ENCODE measurements at places on chromosomes 5 and 9.

GRCh38 chr5:124729720-124730359 is 16.6 kb downstream of the ZNF608 start:
- no peaks in the 10 kb centered on the region for H3K27me3 ChIP-seq
- no peaks in the 10 kb centered on the region for H3K4me1 ChIP-seq
- H3K36me3 ChIP-seq, result no peaks in the 10 kb centered on the region
- H3K4me3 ChIP-seq, result no peak overlapping the region
- H3K27ac ChIP-seq, result no peak overlapping the region

GRCh38 chr5:137415231-137415681 is 83.9 kb downstream of the SPOCK1 start:
- no peaks in the 10 kb centered on the region for H3K27me3 ChIP-seq
- H3K27ac ChIP-seq, result no peak overlapping the region
- H3K4me1 ChIP-seq, result no peaks in the 10 kb centered on the region
- no peaks in the 10 kb centered on the region for H3K36me3 ChIP-seq
- no peak for DNase-seq

DNA sequence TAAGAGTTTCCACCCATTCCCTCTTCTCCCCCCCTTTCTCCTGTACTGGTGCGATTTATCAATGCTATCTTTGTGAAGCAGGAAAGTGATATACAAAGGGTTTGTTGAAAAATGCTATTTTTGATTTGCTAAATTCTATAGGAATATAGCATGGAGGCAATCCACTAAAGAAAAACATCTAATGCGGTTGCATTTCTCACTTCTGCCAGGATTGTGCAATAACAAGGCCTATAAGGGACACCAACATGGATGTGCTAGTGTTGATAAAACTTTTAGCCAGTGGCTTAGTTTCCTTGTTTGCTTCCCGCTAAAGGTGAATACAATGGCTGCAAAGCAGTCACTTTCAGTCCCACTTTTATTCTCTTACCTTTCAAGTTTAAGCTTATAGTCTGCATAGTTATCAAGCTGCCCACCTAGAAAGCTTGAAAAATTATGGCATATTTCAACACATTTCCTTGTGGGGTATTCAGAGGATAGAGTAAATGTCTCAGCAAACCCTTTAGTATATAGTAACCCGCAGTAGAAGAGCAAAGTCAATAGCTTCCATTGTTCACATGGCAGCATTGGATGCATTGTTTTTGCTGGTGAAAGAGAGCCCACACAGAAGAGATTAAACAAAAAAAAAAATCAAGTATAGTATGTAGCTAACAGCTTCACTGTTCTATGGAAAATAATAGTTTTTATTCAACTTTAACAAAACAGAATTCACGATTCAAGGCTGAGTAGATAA is 674.6 kb upstream of the SEMA6A start:
- H3K36me3 ChIP-seq, result no peaks in the 10 kb centered on the region
- H3K27ac ChIP-seq, result no peak overlapping the region
- no peaks in the 10 kb centered on the region for H3K4me1 ChIP-seq
- no peak overlapping the region for H3K4me3 ChIP-seq

GRCh38 chr5:158700231-158701006 is 399.3 kb downstream of the EBF1 start:
- no peak overlapping the region for H3K4me3 ChIP-seq
- no peaks in the 10 kb centered on the region for H3K36me3 ChIP-seq
- DNase-seq, result no peak
- H3K27ac ChIP-seq, result no peak overlapping the region

GRCh38 chr9:121331992-121332685 is 37.9 kb downstream of the STOM start:
- no peak for DNase-seq
- no peak overlapping the region for H3K4me3 ChIP-seq
- no peaks in the 10 kb centered on the region for H3K36me3 ChIP-seq

DNA sequence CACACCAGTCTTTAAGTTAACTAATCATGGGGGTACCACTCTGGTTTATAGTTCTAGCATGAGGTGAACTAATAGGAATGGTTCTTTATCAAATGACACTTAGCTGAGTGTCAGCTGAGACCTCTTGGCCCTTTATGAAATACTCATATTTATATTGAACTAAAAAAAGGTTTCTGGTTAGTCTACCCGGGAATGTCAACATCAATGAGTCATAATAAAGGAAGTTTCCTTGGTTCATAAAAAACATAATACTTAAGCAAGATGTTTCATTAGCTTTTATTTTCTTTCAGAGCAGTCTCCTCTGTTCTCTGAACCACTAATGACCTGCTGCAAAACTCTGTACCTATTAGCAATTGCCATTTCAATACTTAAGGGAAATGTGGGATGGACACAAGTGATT is 13.7 kb downstream of the DAB2 start:
- H3K27ac ChIP-seq, result no peak overlapping the region
- no peaks in the 10 kb centered on the region for H3K4me1 ChIP-seq
- DNase-seq, result no peak
- no peaks in the 10 kb centered on the region for H3K36me3 ChIP-seq
- no peak overlapping the region for H3K4me3 ChIP-seq
- H3K27me3 ChIP-seq, result no peaks in the 10 kb centered on the region

GRCh38 chr5:177496070-177496726 is 1.2 kb downstream of the PDLIM7 start:
- peaks cover 21% of the 10 kb centered on the region for H3K27me3 ChIP-seq
- peaks cover 5% of the 10 kb centered on the region for H3K4me1 ChIP-seq
- no peak overlapping the region for H3K4me3 ChIP-seq
- no peak for DNase-seq

DNA sequence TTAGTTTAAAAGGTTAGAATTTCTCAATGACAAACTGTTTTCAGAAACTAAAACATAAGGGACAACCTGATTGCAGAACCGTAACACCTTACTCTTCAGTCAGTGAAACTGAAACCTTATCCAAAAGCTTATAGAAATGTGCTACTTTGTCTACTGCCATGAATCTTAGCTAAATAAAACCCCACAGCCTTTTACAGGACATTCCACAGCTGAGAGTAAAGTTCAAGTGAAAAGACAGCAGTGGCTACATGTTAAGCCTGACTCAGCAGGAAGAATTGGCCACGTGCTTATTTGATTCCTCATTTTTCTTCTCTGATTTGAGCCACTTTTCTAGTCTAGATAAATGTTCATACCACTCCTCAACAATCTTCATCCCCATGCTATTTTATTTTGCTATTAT is 278.7 kb upstream of the ISL1 start:
- no peak overlapping the region for H3K27ac ChIP-seq
- H3K27me3 ChIP-seq, result no peaks in the 10 kb centered on the region
- peak; percentile 66 for DNase-seq
- no peak overlapping the region for H3K4me3 ChIP-seq
- H3K4me1 ChIP-seq, result no peaks in the 10 kb centered on the region

- no peak overlapping the region for H3K27ac ChIP-seq
- H3K27me3 ChIP-seq, result no peaks in the 10 kb centered on the region
- no peaks in the 10 kb centered on the region for H3K36me3 ChIP-seq
- no peak overlapping the region for H3K4me3 ChIP-seq
Observed at GRCh38 chr5:41067714-41068568, 3.2 kb downstream of the MROH2B start.

DNA sequence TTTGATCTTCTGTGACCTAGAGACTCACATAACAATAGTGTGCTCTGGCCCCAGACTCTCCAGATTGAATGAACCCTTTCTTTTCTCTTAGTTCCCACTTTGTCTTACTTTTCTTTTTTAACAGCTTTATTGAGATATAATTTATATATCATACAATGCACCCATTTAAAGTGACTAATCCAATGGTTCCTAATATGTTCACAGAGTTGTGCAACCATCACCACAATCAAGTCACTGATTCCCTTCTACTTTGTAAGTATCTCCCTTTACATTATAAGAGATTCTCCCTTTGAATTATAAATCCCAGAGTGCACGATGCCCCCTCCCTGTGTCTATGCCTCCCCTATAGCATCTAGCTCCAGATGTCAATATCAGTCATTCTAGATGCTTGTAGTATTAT is 172.4 kb downstream of the HINT1 start:
- no peaks in the 10 kb centered on the region for H3K27me3 ChIP-seq
- DNase-seq, result no peak
- no peaks in the 10 kb centered on the region for H3K4me1 ChIP-seq
- no peak overlapping the region for H3K4me3 ChIP-seq

- H3K27ac ChIP-seq, result no peak overlapping the region
- H3K27me3 ChIP-seq, result no peaks in the 10 kb centered on the region
- no peaks in the 10 kb centered on the region for H3K4me1 ChIP-seq
- DNase-seq, result no peak
- no peak overlapping the region for H3K4me3 ChIP-seq
Observed at GRCh38 chr5:112059579-112060135, 302.7 kb upstream of the NREP start.

GRCh38 chr5:104541141-104541785 is 978.7 kb upstream of the NUDT12 start:
- no peaks in the 10 kb centered on the region for H3K27me3 ChIP-seq
- H3K36me3 ChIP-seq, result no peaks in the 10 kb centered on the region
- no peaks in the 10 kb centered on the region for H3K4me1 ChIP-seq
- no peak overlapping the region for H3K4me3 ChIP-seq
- no peak overlapping the region for H3K27ac ChIP-seq

- no peaks in the 10 kb centered on the region for H3K36me3 ChIP-seq
- no peak overlapping the region for H3K4me3 ChIP-seq
- DNase-seq, result no peak
- H3K27me3 ChIP-seq, result no peaks in the 10 kb centered on the region
Observed at GRCh38 chr9:79623799-79624721, 52.3 kb downstream of the TLE4 start.

- DNase-seq, result no peak
- H3K4me3 ChIP-seq, result no peak overlapping the region
- H3K27me3 ChIP-seq, result no peaks in the 10 kb centered on the region
- no peak overlapping the region for H3K27ac ChIP-seq
- H3K4me1 ChIP-seq, result peaks cover 36% of the 10 kb centered on the region
- H3K36me3 ChIP-seq, result no peaks in the 10 kb centered on the region
Observed at GRCh38 chr5:119323601-119324000, 32.2 kb upstream of the TNFAIP8 start.

- no peak overlapping the region for H3K27ac ChIP-seq
- H3K36me3 ChIP-seq, result no peaks in the 10 kb centered on the region
- H3K4me1 ChIP-seq, result no peaks in the 10 kb centered on the region
- H3K4me3 ChIP-seq, result no peak overlapping the region
- no peaks in the 10 kb centered on the region for H3K27me3 ChIP-seq
Observed at GRCh38 chr5:123807177-123807945, 295.4 kb downstream of the CSNK1G3 start.

DNA sequence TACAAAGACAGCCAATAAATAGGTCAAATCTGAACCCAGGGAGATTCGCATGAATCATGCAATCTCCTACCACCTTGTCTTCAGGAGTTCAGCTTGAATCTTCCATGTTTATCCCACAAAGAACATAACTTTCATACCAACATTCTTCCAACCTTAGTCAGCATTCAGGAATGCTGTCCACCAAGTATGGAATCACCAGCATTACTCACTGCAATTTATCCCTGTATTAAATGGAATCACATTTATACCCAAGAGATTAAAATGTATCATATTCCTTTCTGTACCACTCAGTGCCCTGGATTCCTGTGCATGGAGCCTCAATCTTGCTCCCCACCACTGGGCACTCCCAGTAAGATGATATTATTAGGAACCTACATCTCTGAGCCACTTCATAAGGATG is 162.6 kb downstream of the GLIS3 start:
- H3K4me3 ChIP-seq, result no peak overlapping the region
- H3K27ac ChIP-seq, result no peak overlapping the region
- no peaks in the 10 kb centered on the region for H3K27me3 ChIP-seq
- H3K36me3 ChIP-seq, result no peaks in the 10 kb centered on the region
- DNase-seq, result no peak

DNA sequence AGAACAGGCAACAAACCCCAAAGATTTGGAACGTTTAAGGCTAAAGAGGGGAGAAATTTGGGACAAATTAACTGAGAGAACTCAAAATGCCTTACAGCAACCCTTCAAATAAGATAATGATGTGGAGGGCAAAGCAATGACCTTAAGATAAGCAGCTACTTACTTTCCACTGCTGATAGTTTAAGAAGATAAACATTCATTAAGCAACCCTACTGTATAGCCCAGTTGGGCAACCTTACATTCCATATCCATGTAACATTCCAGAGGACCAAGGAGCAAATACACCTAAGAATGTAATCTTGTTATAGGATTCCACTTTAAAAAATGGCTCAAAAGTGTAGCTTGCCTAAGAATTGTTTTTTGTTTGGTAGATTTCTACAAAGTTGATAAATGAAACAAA is 14.8 kb downstream of the ETF1 start:
- DNase-seq, result no peak
- H3K4me3 ChIP-seq, result no peak overlapping the region
- no peaks in the 10 kb centered on the region for H3K27me3 ChIP-seq
- H3K4me1 ChIP-seq, result no peaks in the 10 kb centered on the region
- H3K36me3 ChIP-seq, result no peaks in the 10 kb centered on the region

- no peak for DNase-seq
- no peaks in the 10 kb centered on the region for H3K27me3 ChIP-seq
- no peaks in the 10 kb centered on the region for H3K4me1 ChIP-seq
- H3K36me3 ChIP-seq, result no peaks in the 10 kb centered on the region
Observed at GRCh38 chr5:72587661-72588308, 80.6 kb upstream of the ZNF366 start.

DNA sequence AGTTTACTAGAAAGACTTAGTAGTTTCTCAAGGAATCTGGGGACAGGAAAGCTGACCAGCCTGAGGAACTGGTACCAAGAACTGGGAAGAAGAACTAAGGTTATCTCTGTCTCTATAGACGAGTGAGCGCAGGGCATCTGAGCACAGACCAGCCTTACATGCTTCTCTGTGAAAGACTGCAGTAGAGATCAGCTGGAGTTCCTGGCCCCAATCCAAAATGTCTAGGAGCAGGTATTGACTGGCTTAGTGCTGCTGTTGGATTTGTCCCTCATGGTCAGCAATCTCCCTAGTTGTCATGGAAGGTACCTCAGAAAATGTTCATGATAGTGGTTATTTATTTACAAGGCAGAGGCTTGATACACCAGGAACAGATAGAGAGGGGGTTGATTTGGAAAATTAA is 13.3 kb downstream of the NUP214 start:
- H3K4me1 ChIP-seq, result no peaks in the 10 kb centered on the region
- H3K27ac ChIP-seq, result no peak overlapping the region
- H3K4me3 ChIP-seq, result no peak overlapping the region
- H3K27me3 ChIP-seq, result no peaks in the 10 kb centered on the region
- no peak for DNase-seq
- H3K36me3 ChIP-seq, result peaks cover 7% of the 10 kb centered on the region

GRCh38 chr9:105681724-105682123 is 12.6 kb upstream of the TMEM38B start:
- H3K27ac ChIP-seq, result no peak overlapping the region
- no peaks in the 10 kb centered on the region for H3K4me1 ChIP-seq
- no peaks in the 10 kb centered on the region for H3K36me3 ChIP-seq
- no peak for DNase-seq
- H3K4me3 ChIP-seq, result no peak overlapping the region

DNA sequence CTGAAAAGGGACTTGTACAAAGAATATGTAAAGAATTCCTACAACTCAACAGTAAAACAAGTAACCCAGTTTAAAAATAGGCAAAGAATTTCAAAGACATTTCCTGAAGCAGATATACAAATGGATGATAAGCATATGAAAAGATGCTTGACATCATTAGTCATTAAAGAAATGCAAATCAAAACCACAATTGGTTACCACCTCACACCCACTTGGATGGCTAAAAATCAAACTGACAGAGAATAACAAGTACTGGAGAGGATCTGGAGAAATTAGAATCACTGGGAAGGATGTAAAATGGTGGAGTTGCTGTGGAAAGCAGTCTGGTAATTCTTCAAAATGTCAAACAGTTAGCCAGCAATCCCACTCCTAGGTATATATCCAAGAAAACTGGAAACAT is 12.5 kb upstream of the FOXE1 start:
- H3K27ac ChIP-seq, result no peak overlapping the region
- no peaks in the 10 kb centered on the region for H3K27me3 ChIP-seq
- H3K4me3 ChIP-seq, result no peak overlapping the region
- no peak for DNase-seq
- H3K4me1 ChIP-seq, result no peaks in the 10 kb centered on the region
